Calu3 (cell line): ENCODE measurements at places on chromosomes 7 and 10. TPM values are rescaled to one million over a fixed set of nuclear protein-coding genes. Genes with fewer than 3 reads are reported as not detected.
A peak's percentile ranks its signal among the peaks of the same experiment; 100 is the strongest.

- no peak for DNase-seq
These were observed 64.8 kb upstream of the CALD1 start for GRCh38 chr7:134714470-134715205.

- DNase-seq, result no peak
These were observed 68.1 kb upstream of the AOAH start for GRCh38 chr7:36792421-36792820.

- peak; percentile 43 for DNase-seq
These were observed 191.9 kb downstream of the MDFIC start for GRCh38 chr7:115113776-115114175.

GRCh38 chr10:92142512-92142911 is 148.4 kb downstream of the CPEB3 start:
- DNase-seq, result no peak

GRCh38 chr7:94912085-94912484 is 4.7 kb downstream of the PPP1R9A start:
- no peak for DNase-seq

- DNase-seq, result no peak
These were observed 144.2 kb downstream of the CELF2 start for GRCh38 chr10:11161910-11162309.

Gene KCNIP2
- total RNA-seq, result 3.3 and 4.8 TPM in 2 replicates

Gene OR9A2
- not detected in 2 replicates for total RNA-seq

Gene VSTM4
- total RNA-seq, result not detected in 2 replicates
